NCI-H69 (cell line): ENCODE measurements at places on chromosomes 2 and 18.

DNA sequence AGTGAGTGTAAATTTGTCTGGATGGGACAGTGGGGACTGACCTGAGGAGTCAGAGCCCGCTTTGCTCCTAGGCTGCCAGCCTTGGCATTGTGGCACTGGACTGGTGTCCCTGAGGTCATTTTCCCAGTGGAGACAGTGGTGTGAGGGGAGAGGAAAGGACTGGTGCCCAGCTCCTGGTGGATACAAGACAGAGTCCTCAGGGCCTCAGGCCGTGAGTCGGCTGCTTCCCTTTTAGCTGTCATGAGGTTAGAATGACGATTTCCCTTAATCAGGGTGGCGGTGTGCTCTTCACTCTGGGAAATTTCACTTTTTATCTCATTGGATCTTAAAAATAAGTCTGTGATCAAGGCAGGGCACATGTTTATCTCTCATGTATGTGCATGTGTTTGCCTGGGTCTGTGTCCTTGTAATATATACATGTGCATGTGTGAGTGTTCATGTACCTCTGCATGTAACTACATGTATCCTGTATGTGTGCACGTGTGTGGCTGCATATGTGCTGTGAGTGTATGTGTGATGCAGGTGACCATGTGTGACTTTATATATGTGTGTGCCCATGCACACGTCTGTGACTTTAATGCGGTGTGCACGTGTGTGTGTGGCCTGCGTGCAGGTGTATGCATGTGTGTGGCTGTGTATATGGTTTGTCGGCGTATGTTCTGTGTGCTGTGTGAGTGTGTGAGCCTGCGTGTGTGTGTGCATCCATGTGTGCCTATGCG lies 55.7 kb downstream of the GLI2 start:
- no peak for DNase-seq

DNA sequence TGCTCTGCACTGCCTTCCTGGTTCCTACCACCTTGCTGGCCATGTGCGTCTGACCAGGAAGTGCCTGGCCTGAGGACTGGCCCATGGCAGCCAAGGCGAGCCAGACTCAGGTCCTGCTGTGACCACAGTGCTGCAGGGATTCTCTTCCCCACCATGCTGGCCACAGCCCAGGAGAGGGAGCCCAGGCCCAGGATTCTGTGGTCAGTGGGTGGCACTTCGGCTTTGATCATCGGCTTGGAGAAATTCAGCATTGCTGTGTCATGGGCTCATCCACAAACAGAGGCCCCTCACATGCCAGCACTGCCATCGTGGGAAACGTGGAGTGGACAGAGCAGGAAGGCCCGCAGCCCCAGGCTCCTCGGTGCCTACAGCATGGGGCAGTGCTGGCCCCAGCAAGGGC lies 211.6 kb downstream of the SEPTIN10 start:
- DNase-seq, result no peak

- no peak for DNase-seq
Observed at GRCh38 chr2:98915751-98916358, 20.2 kb downstream of the CRACDL start.

GRCh38 chr2:48240912-48241311 lies 289.0 kb upstream of the STON1 start:
- DNase-seq, result no peak

DNA sequence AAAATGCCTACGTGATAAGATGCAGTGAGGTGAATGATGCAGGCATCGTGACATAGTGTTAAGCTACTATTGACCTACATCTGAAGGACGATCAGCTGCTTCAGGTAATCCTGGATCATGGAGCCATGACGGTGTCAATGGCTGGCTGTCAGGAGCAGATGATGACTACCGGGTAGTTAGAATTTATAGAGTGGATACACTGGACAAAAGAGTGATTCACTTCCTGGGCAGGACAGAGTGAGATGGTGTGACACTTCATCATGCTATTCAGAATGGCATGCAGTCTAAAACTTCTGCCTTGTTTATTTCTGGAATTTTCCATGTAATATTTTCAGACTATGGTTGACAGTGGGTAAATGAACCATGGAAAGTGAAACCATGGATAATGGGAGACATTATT lies 29.5 kb downstream of the METTL8 start:
- DNase-seq, result no peak

- DNase-seq, result no peak
Observed at GRCh38 chr2:225104971-225105370, 62.7 kb upstream of the DOCK10 start.

DNA sequence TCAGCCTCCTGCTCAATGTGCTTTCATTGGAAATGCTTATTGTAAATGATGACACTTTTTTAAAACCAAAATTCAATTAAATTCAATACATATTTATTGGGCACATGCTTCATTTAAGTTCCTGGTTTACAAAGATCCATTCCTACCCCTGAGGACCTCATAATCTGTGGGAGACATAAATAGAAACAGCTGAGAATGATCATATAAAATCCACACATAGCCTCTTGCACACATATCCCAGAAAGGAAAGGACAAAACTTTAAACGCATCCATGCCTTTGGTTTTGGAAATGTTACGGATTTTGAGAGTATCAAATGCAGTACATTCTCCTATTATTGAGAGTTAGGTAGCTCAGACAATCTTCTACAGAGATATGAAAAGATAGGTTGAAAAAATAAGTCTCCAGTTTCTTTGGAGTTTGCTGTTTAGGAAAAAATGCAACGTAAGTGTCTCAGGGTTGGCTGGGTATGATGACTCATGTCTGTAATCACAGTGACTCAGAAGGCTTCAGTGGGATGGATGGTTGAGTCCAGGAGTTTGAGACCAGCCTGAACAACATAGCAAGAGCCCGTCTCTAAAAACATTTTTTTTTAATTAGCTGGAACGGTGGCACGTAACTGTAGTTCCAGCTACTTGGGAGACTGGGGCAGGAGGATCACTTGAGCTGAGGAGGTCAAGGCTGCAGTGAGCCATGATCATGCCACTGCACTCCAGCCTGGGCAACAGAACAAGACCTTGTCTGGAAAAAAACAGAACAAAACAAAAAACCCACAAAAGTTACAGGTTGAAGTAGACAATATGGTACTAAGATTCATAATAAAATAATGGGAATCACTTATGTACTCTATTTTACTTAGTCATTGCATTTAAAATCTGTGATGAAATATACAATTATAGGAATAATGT lies 3.9 kb upstream of the PRELID3A start:
- DNase-seq, result peak; percentile 28

DNA sequence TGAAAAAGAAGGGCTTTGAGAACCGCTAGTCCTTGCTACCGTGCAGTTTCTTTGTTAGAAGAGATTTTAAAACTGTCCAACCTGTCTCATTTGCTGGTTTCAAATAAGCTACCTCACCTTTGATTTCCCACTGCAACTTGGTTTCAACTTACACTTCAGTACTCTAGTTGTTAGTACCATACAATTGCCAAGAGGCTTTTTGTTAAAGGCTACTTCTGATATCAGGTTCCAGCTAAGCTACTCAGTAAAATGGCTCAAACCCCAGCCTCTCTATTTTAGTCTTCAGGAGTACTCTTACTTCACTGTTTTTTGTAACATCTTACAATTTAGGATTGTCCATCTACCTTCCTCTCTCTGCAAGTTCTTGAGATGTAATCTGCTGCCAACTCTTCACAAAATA lies 91.6 kb downstream of the INO80D start:
- DNase-seq, result peak; percentile 1

- DNase-seq, result no peak
Observed at GRCh38 chr2:222572264-222572721, 83.6 kb downstream of the FARSB start.

- no peak for DNase-seq
Observed at GRCh38 chr2:240482141-240482540, 46.7 kb downstream of the GPC1 start.

DNA sequence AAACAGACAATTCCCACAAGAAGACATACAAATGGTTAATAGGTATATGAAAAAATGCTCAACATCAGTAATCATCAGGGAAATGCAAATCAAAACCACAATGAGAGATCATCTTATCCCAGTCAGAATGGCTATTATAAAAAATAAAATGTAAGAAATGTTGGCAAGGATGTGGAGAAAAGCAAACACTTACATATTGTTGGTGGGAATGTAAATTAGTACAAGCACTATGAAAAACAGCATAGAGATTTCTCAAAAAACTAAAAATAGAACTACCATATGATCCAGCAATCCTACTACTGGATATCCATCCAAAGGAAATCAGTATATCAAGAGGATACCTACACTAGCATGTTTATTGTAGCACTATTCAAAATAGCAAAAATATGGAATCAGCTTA lies 186.6 kb downstream of the NOL4 start:
- DNase-seq, result no peak

DNA sequence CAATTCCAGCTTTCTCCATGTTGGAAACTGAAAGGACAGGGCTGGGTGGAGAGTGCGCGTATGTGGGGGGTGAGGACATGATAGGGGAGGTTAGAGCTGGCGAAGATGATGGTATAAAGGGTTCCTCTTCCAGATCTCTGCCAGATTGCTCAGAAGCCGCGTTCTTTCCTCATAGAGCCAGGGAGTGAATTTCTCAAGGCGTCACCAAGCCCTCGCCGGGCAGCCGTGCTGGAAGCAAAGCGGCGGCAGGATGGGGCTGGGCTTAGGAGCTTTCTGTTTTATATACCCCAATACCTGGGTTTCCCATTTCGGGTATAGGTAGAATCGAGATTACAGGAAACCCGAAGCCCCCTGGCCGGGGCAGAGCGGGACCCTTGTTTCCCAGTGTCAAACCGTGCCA lies 43.8 kb downstream of the DDX18 start:
- DNase-seq, result no peak

DNA sequence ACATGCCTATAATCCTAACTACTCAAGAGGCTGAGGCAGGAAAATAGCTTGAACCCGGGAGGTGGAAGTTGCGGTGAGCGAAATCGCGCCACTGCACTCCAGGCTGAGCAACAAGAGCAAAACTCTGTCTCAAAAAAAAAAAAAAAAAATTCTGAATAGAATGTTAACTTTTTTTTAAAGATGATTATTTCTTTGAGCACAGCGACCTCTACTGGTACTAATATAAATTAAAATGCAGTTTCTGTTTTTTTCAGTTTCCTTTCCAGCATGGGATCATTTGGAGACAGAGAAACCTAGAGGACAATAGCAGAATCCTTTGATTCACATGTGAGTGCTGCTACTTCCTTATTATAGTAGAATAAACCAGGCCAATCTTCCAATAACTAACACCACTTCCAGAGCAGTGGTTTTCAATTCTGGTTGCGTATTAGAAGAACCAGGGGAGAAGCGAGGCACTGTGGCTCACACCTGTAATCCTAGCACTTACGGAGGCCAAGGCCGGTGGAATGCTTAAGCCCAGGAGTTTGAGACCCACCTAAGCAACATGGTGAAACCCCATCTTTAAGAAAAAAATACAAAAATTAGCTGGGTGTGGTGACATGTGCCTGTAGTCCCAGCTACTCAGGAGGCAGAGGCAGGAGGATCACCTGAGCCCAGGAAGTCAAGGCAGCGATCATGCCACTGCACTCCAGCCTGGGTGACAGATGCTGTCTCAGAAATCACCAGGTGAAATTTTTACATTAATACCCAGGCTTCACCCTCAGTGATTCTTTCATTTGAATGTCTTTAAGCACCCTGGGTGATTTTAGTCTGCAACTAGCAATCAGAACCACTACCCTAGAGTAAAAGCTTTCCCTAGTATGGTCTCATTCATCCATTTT lies 10.1 kb downstream of the SRSF7 start:
- DNase-seq, result peak; percentile 9

DNA sequence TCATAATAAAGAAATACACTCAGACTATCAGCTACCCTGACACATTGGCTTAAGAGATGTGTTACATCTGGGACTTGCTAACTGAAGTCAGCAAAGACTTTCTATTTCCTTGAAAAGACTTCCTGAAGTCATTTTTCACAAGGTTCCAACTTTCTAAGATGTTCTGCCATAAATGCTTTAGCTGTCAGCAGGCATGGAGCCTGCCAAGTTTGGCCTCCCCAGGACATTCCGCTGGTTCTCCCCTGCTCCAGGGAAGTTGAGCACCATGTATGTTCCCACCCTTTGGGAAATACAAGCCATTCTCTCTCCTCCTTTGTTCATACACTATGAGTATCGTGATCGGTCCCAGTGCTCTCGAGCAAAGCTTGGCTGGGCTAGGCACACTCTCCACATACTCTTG lies 202.7 kb upstream of the CCDC68 start:
- no peak for DNase-seq

DNA sequence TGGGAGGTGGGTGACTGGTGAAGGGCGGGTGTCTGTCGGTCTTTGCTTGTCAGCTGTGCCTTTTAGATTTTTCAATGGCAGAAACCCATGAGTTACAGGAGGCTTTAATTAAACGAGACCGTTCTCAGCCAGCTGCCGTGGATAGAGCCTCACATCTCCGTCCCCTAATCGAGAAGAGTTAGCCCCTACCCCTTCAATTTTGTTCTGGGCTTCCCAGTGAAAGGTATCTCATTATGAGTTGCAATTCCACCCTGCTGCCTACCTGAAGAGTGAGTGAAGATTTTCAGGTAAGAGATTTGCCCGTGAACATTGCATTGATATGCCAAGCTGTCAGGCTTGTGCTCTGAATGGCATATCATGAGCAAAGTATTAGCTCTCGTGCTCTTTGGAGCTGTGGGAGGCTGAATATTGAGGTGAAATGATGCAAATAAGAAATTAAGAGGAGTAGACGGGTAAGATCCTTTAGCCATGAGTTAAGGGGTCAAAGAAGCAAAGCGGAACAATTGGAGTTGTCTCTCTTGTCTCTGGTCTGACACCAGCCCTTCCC lies 118.7 kb upstream of the MSTN start:
- no peak for DNase-seq

GRCh38 chr2:46157966-46158310 lies 139.3 kb upstream of the EPAS1 start:
- DNase-seq, result no peak

DNA sequence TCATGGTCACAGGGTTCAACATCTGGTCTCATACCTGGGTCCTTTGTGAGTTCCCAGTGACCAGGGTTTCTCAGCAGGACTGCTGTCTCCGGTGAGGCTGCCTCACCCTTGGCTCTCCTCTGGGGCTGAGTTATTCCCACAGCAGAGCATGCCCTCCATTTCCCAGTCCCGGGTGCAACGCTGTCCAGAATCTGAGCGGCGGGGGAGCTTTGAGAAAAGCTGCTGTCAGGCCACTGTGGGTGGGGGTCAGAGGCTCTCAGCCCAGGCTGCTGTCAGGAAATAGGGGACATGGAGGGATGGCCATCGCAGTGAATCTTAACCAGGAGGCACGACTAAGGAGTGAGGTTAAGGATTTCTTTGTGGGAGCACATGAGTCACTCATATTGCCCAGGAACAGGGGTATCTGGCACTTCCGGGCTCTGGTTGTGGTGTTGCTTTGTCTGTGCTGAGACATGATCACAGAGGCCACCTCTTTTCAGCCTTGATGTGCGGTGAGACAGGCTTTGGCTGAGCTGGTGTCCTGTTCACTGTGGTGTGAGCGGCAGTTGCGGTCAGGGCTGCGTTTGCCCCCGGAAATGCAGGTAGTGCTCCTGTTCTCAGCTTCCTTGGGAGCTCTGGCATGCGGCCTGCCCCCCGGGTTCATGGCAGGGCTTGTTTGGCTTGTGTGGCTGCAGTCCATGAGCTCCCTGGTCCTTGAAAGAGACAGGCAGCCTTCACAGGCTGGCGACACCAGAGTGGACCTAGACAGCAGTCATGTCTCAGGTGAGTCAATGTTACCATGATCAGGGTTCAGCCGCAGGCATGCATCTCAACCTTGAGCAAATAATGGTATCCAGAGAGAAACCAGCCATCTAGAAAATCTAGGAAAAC lies 310.7 kb upstream of the MYT1L start:
- DNase-seq, result no peak

- DNase-seq, result no peak
Observed at GRCh38 chr2:27304488-27305240, 3.6 kb downstream of the UCN start.

GRCh38 chr2:8477552-8478470 lies 204.0 kb upstream of the ID2 start:
- DNase-seq, result no peak

- DNase-seq, result no peak
Observed at GRCh38 chr2:63786471-63786870, 55.2 kb upstream of the UGP2 start.
